H1 (cell line): ENCODE measurements at places on chromosomes 7 and 10. TPM values are rescaled to one million over a fixed set of nuclear protein-coding genes. Genes with fewer than 3 reads are reported as not detected.

DNA sequence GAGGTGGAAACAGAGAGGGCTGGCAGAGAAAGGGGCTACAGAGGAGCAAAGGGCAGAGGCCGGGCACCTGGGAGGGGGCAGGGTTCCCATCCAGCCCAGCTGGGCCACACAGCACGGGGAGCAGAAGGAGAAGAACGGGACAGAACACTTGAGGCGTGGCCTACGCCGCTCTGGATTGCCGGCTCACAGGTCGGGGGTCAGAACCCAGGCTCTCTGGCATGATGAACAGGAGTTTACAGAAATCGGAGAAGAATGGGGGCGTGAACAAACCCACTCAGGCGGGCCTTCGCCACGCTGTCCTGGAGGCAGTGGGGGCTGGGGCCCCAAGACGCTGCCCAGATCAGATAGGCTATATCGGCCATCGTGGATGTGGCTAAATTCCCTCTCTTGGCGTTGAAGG lies 362.2 kb upstream of the SHH start:
- DNase-seq: no peak

DNA sequence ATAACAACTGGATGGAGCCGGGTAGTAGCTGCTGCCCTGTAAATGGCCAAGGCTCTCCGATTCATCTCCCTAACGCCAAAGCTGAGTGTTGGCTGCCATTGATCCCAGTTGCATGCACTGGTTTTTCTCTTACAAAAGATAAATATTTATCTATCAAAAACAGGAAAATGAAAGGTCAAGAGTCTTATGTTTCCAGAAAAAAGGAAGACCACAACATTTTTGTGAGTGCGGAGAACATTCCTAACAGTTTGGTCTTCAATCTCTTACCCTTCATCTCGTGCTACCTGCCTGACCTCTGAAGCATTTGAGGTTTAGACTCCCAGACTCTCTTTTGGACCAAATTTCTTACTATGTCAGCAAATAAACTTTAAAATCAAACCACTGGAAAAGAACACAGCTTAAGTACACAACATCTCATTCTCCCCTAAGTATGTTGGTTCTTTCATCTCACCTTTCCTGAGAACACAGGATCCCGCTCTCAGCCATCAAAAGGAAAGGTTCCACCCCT lies 61.6 kb downstream of the SORBS1 start:
- no peak for DNase-seq

The FOXI2 gene
- polyA plus RNA-seq: 1.0 and 1.9 TPM in 2 replicates

The UNCX gene
- polyA plus RNA-seq: 0.03 TPM in 1 of 2 replicates, not detected in the other

- no peak for DNase-seq
Observed at GRCh38 chr10:35421553-35422178, 85.4 kb downstream of the CCNY start.

The HMX3 gene
- 0.05 and 0.25 TPM in 2 replicates for polyA plus RNA-seq

GRCh38 chr7:29793507-29793906 lies 12.8 kb upstream of the WIPF3 start:
- DNase-seq: no peak

The CLDN15 gene
- polyA plus RNA-seq: 7.6 and 11.1 TPM in 2 replicates

The DLX5 gene
- polyA plus RNA-seq: 0.06 TPM in 1 of 2 replicates, not detected in the other
